ENCODE measurements at places on chromosomes 2 and 18.

DNA sequence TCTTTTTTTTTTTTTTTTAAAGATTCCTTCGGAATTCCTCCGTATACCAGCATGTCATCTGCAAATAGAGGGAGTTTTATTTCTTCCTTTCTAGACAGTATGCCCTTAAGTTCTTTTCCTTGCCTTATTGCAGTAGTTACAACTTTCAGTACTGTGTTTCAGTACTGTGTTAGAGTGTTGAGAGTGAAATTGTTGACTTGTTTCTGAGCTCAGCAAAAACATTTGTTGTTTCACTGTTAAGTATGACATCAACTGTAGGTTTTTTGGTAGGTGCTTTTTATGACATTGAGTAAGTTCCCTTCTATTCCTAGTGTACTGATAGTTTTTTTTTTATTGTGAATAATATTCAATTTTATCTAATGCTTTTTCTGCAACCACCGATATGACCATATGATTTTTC lies 43.9 kb downstream of the ACVR2A start:
- no peak for DNase-seq

DNA sequence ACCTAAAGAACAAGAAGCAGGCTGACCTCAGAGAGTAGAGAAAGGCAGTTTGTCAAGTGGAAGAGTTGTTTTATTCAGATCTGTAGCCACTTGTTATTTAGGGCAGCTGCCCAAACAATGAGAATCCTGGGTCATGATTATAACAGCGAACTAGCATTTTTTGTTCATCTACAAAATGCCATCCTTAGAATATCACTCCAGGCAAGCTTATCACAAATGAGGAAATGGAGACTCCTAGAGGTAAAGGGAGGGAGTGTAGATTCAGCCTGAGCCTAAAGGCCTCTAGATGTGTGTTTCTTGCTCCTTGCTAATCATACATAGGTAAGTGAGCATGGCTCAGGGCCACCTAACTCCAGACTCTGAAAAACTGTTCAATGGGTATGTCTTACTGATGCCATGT lies 126.1 kb downstream of the HNMT start:
- no peak for DNase-seq

- DNase-seq, result no peak
Observed at GRCh38 chr2:38823386-38823785, 45.4 kb downstream of the GEMIN6 start.

- DNase-seq, result no peak
Observed at GRCh38 chr18:34848695-34849094, 138.6 kb downstream of the DTNA start.

DNA sequence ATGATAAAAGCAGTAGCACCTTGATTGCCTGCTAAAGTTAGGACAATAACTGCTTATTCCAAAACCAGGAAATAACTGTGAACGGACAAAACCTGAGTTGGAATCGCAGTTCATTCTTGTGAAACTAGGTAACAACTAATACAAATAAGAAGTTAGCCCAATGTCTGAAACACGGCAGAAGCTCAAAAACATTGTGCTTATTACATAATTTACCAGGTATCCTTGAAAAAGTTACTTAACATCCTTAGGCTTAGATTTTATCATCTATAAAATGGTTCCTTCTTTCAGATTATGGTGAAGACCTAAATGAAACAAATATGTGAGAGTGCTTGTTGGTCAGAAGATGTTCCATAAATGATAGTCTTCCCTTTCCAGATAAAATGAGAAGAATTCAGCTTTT lies 32.4 kb downstream of the RTN4 start:
- no peak for DNase-seq

DNA sequence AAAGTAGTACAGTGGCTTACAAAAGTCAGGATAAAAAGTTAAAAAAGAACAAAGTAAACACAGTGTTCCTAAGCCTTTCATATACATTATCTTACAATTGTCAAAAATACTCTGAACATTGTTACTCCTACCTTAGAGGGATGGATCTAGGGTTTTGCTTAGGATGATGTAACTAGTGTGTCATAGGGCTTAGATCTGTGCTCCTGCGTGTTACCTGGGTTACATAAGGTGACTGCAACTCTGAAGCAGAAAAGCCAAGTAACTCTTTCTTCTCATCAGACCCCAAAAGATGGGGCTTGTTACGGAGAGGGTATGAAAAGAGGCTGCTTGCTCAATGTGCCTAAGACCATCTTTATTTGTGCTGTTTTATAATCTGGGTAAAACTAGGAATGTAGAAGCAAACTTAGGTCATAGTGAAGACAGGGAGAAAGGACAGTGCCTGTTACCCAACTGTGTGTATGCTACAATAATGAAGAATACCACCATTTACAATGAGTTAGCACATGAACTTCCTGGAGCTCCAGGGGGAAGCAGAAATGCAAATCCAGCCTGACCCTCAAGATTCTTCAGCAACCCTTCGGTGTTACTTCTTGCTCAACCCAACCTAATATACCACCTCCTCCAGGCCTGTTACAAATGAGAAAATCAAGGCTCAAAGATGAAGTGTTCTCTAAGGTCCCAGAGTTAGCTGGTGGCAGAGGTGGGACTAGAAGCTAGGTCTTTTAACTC lies 42.0 kb upstream of the STK17B start:
- no peak for DNase-seq

GRCh38 chr18:32607816-32608215 lies 137.1 kb upstream of the GAREM1 start:
- no peak for DNase-seq

DNA sequence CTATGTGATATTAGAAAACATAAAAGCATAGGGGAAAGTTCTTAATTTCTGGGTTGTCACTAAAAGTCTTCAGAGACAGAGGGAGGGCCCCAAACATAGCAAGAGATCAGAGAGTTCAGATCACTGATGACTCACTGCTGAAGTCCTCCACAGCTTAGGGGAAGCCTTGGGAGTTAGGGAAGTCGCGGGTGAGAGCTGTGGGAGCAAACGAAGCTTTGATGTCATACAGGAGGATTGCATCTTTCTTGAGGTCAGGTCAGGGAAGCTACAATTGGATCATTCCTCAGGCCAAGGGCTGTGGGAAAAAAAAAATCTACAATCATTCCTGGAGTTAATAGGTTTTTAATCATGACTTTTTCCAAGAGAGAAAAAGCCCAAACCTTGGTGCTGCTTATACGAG lies 96.2 kb downstream of the COPS8 start:
- no peak for DNase-seq

DNA sequence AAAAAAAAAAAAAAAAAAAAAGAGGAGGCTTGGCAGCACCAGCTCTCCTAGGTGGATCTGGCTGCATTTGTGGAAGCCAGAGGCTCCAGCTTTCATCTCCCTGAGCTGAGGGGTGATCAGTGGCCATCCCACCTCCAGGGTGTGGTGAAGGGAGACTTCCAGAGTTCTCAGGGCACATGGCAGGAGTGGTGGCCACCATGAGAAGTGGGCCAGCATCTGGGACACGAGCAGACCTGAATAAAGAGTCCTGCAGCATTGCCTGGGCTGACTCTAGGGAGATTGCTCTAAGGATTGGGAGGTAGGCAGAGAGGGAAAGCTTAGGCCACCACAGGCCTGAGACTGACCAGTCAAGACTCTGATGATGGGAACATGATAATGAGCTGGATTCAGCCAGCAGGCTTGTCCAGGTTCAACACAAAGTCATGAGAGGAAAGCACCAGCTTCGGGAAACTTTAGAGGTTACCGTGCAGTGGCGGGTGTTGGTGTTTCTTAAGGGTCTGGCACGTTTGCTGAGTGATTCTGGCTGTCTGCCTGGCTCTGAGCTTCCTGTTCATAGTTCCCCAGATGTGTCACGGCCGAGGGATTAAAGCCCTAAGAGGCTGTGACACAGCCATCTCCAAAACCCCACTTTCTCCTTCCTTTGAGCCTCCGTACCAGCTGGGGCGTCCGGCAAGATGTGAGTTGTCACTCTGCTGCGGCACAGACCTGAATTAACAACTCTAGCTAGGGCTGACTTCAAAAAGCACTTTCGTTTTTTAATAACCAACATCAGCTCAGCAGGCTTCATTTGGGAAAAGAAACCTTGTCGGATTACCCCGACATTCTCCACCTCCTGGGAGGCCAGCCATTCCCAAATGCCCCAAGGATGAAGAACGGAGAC lies 38.3 kb upstream of the IL1R1 start:
- peak; percentile 50 for DNase-seq

- no peak for DNase-seq
Observed at GRCh38 chr2:239824046-239824694, 201.0 kb downstream of the NDUFA10 start.

GRCh38 chr2:6683516-6683915 lies 182.2 kb downstream of the CMPK2 start:
- DNase-seq, result no peak
